ENCODE measurements at places on chromosomes 2 and 18.

GRCh38 chr2:183474912-183475695, 350.9 kb downstream of the NUP35 start:
- DNase-seq, result no peak

DNA sequence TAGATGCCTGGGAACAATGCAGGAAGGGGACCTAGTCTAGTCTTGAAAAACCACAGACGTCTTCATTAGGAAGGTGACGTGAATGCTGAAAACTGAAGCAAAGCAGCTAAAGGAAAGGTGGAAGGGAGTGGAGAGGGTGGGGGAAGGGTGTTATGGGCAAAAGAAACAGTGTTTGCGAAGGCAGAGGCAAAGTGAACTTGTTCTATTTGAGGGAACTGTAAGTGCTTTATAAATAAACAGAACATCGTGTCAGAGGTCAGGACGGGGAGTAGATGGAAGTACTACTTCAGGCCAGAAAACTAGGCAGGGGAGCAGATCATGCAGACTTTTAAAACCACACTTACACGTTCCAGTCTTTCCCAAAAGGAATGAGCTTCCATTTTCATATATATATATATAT, 57.8 kb downstream of the FASTKD2 start:
- DNase-seq, result no peak

DNA sequence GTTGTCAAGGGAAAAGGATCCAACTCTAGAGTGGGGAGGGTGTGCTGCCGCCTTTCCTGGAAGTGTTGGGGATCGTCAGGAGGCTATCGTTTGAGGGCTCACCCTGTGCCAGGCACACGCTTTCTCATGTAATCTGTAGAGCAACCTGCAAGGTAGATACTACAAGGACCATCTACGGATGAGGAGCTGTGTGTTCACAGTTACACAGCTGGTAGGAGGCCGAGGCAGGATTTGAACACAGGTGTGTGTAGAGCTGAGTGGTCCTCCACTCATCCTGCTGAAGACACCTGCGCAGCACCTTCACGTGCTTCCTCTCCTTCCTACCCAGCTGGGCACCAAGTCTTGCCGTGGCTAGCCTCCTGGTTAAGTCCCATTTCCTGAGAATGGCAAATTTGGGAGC, 68.3 kb downstream of the MARCO start:
- DNase-seq, result no peak

DNA sequence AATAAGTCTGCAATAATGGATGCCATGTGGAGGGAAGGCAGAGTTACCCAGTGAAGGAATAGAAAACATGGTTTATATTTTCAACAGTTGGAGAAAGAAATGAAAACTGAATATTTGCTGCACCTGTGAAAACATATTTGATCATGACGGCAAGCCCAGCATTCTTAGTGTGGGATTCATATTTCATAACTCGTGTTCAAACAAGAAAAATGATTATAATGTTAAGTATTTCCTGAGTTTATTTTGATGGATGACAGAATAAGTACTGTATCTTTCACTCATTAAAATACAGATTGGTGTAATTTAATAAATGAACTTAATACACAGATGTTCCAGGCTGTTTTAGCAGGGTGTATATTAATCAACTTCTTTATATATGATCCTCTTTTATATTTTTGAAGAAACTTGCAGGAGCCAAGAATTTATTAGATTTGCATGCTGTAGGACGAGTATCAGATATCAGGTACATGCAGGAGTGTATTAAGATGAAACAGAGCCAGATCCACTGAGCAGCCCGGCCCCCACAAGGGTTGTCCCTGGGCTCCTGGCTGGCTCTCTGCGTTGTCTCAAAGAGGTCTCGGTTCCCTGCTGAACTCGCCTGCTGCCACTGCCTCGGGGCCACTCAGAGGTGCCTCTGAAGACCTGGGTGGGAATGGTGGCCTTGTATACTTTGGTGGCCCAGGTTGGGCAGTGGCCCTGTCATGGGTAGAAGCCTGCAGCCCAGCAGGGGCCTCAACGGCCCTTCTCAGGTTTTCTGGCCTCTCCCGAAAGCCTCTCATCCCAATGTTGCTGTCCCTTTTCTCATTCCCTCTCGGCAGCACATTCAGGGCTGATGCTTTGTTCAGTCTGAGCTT, 95.0 kb upstream of the LDAH start:
- DNase-seq, result no peak

DNA sequence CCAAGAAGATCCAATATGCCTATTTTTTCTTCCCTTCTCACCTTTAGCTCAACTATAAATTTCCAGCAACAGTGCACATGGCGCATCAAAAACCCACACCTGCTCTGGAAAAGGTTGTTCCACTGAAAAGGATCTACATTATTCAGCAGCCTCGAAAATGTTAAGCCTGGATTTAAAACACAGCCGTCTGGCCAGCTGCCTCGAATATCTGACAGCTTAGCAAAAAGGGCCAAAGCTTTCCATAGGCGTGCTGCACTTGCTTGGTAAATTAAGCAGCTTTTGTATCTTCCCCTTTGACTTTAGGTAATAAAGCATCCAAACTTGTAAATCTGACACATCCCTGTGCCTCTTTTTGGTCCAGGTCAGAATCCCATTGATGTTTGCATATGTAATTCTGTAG, 20.5 kb downstream of the DAPL1 start:
- no peak for DNase-seq

- no peak for DNase-seq
These were observed 678 bp upstream of the UBE2E3 start for GRCh38 chr2:180979749-180980105.

- no peak for DNase-seq
These were observed 167.1 kb downstream of the RAB3GAP1 start for GRCh38 chr2:135219226-135219625.

- DNase-seq, result no peak
These were observed 126.7 kb downstream of the OSBPL1A start for GRCh38 chr18:24270937-24271380.

DNA sequence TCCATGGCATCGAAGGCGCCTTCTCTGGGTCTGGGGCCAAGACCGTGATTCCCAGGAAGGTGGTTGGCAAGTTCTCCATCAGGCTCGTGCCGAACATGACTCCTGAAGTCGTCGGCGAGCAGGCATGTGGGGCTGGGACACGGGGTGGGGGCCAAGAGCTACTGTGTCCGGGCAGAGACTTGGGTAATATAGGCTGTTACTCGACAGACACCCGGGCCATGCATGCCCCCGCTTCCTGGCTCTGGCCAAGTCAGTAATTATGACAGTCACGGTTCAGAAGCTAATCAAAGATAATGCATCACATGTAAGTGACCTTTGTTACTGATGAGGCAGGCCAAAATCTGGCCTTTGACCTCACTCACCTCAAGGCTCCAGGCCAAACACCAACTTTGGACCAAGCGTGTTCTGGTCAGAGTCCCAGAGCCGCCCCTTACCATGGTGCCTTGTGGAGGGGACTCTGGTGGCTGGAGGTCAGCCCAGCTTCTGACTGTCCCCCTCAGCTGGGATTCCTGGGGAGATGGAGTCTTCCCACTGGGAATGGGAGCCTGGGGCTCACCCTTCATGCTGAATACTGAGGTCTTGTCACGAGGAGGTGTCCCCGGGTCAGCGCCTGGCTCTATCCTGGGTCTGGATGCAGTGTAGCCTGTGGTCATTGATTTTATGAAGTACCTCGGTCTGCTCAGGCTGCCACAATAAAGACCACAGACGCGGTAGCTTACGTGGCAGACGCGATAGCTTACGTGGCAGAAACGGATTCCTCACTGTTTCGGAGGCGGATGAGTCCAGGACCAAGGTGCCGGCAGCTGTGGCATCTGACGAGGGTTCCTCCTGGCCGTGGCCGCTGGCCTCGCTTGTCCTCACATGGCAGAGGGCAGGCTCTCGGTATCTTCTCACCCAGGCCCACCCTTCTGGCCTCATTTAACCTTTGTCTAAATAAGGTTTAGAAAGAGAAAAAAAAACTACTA, 17.7 kb upstream of the CNDP1 start:
- DNase-seq, result no peak

DNA sequence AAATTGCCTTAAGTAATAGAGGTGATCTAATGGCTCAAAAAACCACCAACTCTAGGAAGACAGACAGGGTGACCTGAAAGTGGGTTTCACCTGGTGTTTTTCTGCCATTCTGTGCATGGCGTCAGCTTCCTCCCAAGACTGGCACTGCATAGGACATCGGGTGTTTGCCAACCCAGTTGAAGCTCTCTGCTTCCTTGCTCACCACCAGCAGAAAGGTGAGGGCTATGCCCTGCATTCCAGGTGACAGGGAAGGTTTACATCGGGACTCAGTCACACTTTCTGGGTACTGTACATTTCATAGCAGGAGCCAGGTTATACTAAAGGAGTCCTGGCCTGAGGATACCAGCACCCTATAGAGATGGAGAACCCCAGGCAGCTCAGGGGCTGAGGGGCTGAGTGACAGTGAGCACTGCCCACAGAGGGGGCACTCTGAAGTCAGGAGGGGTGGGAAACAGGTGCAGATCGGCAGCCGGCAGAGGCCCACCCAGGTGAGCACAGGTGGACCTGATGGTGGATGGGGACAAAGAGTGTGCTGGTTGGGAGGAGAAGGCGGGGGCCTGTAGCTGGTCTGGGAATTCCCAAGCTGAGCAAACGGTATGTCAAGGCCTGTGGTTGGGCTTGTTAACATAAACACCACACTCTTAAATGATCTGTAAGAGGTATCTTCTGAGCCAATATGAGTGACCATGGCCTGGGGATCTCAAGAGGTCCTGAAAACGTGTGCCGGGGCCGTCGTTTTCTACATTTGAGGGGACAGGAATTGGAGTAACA, 18.1 kb downstream of the TPRKB start:
- DNase-seq, result no peak

DNA sequence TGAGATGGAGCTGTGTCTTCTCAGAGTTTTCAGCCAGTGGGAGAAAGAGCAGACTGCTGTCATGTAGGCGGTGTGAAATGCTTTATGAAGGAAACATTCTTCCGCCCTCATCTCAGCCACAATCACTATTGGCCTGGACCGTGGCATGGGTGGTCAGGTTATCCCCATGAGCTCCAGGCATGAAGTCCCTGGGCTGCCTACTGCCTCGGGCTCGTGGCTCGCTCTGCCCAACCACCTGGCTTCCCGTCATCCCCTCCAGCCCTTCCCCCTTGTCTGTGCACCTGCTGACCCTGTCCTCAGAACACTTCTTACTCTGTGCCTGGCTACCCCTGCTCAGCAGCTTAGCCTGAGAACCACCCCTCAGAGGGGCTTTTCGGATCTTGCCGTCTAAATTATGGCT, 15.5 kb downstream of the COLEC11 start:
- no peak for DNase-seq

- no peak for DNase-seq
These were observed 132.0 kb downstream of the MEP1B start for GRCh38 chr18:32321826-32322225.

GRCh38 chr18:76988827-76989646, 143.5 kb downstream of the MBP start:
- DNase-seq, result no peak

DNA sequence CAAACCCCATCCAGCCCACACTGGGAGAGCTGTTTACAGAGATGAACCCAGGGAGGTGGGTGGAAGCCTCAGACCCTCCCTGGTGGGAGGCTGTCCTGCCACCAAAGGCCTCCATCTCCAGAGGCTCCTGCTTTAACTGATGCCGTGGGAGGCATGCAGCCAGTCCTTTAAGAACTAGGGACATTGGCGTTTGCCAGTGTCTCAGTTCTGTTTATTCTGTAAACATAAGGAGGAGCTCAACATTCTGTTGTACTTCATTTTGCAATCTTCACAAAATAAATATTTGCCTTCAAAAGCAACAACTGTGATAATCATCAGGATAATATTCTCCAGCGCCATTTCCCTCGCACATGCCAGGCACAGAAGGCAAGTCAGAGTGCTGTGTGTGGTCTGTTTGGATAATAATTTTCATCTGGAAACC, 6.8 kb downstream of the EDAR start:
- DNase-seq, result no peak
